Stimulated activated CD4-positive, alpha-beta T cell treated with anti-CD3 and anti-CD28 coated beads, Interleukin-12 subunit alpha, Interleukin-12 subunit beta, amount 100 ng/mL, for 48 hours (primary cell): ENCODE measurements at places on chromosomes 11 and 22.

- no peak for DNase-seq
Measured at GRCh38 chr11:115383431-115383830, 120.8 kb downstream of the CADM1 start.

DNA sequence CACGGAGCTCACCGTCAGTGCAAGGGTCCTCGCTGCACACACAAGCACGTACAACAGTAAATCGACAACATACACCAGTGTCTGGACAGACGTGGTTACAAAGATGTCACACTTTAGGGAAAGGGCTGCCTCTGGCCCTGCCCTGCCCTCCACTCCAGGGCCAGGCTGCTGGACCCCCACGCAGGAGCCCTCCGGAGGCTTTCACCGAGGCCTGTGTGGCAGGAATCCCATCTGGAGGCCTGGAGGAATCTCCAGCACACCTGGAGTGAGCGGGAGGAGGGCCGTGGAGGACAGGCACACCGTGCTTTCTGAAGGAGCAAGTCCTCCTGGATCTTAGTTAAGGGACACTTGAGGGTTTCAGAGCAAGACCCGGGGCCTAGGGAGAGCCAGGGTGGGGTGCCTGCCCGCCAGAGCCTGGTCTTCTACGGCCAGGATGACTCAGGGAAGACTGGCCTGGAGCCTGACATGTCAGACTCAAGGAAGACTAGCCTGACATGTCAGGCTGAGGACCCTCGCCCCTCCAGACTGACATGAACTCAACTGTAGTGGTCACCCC lies 2.1 kb upstream of the PIM3 start:
- DNase-seq: no peak

- DNase-seq: no peak
Measured at GRCh38 chr11:88704485-88704884, 361.3 kb downstream of the GRM5 start.

DNA sequence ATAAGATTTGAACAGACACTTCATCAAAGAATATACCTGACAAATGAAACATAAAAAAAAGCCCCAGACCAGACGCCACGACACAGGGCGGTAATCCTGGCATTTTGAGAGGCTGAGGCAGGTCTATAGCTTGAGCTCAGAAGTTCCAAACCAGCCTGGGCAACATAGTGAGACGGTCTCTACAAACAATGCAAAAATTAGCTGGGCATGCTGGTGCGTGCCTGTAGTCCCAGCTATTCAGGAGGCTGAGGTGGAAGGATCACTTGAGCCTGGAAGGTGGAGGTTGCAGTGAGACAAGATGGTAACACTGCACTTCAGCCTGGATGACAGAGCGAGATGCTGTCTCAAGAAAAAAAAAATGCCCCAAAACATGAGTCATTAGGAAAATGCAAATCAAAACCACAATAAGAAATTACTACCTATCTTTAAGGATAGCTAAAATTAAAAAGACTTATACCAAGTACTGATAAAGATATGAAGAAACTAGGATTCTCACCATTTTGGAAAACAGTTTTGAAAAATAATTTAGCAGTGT lies 91.7 kb upstream of the GRAMD1B start:
- DNase-seq: no peak

- no peak for DNase-seq
Measured at GRCh38 chr11:13329670-13330356, 52.2 kb downstream of the BMAL1 start.

GRCh38 chr11:119409731-119410130 lies 13.2 kb downstream of the THY1 start:
- DNase-seq: no peak

GRCh38 chr11:80632691-80633090 lies 1191.9 kb upstream of the TENM4 start:
- DNase-seq: no peak

- DNase-seq: no peak
Measured at GRCh38 chr11:79296141-79296540, 144.7 kb downstream of the TENM4 start.

- DNase-seq: no peak
Measured at GRCh38 chr11:59862252-59862651, 4.0 kb downstream of the TCN1 start.

DNA sequence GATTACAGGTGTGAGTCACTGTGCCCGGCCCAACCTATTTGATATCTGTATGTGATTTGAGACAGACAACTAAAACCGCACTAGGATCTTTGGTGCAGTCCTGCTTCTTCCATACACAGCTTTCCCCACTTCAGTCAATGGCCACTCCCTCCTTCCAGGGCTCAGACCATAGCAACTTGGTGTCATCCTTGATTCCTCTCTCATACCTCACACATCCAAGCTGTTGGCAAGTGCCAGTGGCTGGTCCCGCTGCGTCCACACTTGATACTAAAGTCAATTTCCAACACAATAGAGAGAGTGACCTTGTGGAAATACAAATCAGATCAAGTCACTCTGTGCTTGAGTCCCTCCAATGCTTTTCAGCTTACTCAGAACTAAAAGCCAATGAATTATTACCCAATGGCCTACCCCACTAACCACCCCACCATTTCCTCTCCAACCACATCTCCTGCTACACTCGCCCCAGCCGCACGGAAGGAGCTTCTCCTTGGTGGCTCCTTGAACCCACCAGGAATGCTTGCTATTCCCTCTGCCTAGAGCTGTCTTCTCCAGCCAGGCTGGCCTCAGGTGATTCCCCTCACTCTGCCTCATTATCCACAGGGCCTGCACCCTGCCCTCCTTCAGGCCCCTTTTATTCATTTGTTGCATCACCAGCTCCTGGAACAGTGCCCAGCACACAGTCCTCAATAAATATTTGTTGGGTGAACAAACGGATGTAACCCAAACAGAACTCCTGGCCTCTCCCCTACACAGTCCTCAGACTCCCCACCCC lies 12.9 kb downstream of the ABTB2 start:
- no peak for DNase-seq

DNA sequence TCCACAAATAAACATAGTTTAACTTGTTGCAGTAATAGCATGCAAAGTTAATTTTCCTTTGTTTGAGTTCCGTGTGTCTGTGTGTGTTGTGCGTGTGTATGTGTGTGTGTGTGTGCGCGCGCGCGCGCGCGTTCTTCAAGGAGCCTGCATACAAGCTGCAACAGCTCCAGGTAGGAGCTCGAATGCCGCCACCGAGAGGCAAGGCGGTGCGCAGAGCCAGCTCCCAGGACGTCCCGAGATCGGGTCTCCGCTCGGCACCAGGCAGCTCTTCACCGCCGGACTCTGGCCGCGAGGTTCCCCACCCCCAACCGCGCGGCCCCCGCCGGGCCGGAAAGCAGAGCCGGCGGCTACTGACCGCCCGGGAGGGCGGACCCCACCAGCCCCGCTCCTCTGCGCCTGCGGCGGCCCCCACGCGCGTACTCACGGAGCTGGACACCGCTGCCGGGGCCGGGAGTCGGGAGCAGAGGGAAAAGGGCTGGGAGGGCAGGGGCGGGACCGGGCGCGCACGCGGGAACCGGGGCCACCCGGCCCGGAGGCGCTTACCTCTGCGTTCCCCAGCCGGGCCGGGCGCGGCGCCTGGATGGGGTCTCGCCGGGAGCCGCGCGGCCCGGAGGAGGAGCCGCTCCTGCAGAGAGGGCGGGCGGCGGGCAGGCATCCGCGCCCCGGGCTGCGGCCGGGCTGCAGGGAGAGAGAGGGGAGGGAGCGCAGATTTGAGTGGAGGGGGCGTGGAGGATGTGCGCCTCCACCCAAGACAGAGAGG lies 40.4 kb upstream of the AKIP1 start:
- DNase-seq: no peak

- DNase-seq: no peak
Measured at GRCh38 chr11:40271361-40271760, 1188.1 kb downstream of the LRRC4C start.

DNA sequence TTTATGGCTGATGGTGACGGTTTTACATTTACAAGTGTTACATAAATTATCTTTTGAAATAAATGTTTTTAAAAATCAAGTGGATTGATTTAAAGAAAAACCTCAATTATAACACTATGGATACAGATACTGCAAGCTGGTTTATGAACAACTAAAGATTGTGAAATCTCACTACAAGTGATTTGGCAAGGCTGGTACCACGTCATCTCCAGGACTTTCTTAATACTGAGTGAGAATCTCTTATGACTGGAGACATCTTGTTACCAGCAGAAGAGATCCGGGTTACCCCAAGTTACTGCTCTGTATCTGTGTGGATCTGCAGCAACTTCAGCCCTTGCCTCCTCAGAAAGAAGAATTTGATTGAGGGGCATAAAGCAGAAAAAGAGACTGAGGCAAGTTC lies 452.9 kb downstream of the MN1 start:
- no peak for DNase-seq
